ENCODE measurements at places on chromosomes 6 and 20.

DNA sequence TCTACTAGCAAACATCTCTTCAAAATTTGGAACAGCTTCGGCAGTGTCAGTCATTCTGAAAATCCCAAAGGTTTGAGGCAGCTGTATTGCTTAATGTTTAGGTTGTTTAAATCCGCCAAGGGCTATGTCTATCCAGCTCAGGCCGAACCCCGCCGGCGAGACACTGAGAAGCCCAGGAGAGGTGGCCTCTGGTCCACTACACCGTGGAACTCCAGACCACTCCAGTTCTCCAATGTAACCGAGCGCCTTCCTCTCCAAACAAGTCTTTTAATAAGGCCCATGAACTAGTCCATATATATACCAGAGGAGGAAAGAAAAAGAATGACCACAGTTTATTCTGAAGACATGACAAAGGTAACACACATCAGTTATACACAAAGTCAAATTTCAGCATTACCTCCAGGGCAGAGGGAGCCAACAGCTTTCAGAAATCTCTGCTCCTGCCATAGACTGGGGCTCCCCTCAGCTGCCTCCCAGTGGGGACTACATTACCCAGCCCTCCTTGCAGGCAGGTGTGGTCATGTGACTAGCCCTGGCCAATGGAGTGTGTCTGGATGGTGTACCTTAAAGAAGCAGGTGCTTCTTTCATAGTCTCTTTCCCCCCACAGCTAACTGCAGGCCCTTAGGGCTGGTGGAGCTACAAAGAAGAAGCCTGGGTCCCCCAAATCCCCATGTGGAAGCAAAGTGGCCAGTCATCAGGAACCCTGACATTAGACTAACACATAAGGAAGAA lies at the start of gene RAMACL:
Gene RAMACL (minus strand): TSS at position 255 of the 733 bp plus-strand sequence. CDS start 201 bp downstream, at position 54.
- no peak for DNase-seq

DNA sequence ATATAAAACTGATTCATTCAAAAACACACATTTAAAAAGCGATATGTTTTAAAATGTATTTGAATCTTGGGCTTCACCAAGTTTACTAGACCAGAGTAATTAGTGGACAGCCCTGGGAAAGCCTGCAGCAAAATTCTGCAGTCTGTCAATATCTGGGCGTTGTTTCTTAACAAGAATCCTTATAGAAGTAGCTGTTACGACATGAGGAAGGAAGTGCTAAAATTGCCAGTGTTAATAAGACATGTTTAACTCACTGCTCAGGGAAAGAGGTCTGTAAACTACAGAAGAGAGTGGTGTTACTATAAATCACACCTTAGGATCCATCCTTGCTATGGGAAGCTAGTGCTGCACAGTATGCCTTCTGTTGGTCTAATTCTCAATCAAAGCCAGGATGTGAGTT lies 120.6 kb downstream of the TBX18 start:
- no peak for DNase-seq

DNA sequence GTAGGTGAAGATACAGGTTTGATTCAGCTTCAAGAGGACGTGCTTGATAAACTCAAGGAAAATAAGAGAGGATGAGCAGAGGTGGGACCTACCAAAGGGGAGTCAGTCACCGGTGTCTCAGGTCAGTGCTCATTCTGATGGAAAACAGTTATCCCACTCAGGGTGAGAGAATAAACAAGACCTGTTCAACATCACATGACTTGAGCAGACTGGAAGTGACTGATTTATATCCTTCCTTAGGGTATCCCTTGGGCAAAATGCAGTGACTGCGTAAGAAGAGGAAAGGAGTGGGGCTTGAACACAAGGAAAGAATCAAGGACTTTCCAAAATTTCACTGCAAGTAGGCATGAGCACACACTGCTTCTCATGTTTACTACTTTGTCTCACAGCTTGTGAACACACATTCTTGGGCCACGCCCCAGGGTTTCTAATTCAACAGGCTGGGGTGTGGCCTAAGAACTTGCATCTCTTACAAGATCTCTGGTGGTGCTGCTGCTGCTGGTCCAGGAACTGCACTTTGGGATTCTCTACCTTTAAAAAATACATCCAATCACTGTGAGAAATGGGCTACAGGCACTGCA lies 11.6 kb downstream of the CST3 start:
- no peak for DNase-seq

GRCh38 chr6:148819852-148820251 lies 73.0 kb downstream of the UST start:
- no peak for DNase-seq

GRCh38 chr6:99282479-99283062 lies 66.9 kb downstream of the FAXC start:
- DNase-seq = no peak

DNA sequence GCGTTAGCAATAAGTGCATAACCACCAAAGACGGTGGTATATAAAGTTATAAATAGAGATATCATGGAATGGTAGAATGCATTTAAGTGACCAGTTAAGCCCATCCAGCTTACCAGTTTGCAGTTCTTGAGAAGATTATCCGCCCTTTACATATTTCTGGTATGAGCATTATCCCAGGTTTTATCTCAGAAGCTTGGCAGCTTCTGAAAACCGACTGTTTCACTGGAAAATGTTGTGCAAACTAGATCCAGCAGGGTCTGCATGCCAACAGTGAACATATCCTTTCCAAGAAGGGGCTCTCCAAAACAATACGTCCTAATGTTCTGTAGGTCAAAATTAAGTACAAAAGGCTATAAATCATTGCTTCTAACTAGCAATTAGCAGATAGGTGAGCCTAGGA lies 29.5 kb upstream of the SHLD1 start:
- no peak for DNase-seq

- no peak for DNase-seq
Measured at GRCh38 chr20:48178633-48179032, 393.4 kb upstream of the SULF2 start.

- no peak for DNase-seq
Measured at GRCh38 chr20:40325006-40325568, 363.9 kb downstream of the MAFB start.

- DNase-seq = no peak
Measured at GRCh38 chr6:167925026-167925425, 72.4 kb upstream of the KIF25 start.

DNA sequence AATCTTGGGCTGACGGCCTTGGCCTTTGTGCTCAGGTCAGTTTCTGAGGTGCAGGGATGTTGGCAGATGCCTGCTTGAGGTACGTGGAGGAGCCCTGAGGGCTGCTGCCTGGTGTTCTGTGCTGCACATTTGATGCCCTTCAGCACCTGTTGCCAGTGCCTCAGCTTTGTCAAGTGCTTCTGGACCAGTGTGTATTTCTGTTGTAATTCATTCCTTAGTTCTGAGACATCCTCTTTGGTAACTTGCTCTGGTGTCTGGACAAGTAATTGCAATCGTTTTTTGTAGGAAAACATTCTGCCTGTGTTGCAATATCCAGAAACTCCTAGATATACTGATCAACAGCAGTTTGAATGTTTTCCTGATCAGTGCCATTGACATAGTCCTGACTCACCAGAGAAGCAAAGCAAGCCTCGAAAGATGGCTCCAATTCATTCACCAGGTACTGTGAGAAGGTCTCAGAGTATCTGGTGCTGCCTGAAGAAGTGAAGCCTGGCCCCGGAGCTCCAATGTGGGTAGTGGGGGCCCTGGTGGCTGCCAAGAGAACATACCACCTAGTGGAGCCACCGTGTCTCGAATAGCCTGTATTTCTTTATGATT lies 26.7 kb downstream of the ZNF337 start:
- no peak for DNase-seq

DNA sequence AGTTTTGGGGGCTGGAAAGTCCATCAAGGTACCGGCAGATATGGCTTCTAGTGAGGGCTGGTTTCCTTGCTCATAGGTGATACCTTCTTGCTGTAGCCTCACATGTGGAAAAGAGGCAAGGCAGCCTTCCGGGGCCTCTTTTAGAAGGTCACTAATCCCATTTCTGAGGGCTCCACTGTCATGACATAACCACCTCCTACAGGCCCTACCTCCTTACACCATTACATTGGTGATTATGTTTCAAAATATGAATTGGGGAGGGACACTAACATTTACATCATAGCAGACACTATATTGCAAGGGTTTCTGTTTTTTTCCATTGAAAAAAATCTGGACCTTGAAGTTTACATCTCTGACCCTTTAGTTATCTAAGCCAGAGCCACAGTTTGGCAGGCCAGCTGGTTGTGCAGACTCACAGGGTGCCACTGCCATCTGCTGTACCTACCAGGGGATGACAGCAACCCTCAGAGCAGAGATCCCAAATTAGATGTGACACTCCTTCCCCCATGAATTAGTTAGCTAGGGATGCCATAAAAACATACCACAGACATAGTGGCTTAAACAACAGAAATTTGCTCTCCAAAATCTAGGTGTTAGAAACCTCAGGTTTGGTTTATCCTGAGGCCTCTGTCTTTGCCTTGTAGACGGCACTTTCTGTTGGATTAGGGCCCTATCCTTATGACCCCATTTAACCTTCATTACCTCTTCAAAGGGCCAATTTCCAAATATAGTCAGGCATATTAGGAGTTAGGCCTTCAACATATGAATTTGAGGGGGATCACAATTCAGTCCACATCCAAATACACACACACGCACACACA lies 166.4 kb upstream of the RNF217 start:
- DNase-seq = peak; percentile 11

DNA sequence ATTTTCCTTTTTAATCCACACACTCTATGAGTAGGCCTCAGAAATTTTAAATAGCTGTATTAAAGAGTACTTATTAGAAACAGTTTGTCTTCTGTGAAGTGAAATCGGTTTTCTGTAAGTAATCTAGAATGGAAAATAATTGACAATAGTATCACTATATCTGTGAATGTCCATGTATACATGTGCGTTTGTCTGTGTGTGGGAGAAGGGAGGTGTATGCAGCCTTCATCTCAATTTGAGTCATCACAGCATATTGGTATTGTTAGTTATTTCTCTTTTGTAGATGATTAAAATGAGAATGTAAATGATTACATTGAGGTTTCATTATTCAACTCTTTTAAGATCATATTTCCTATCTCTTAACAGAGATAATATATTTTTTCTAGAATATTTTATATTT lies 206.0 kb downstream of the EYS start:
- DNase-seq = no peak

DNA sequence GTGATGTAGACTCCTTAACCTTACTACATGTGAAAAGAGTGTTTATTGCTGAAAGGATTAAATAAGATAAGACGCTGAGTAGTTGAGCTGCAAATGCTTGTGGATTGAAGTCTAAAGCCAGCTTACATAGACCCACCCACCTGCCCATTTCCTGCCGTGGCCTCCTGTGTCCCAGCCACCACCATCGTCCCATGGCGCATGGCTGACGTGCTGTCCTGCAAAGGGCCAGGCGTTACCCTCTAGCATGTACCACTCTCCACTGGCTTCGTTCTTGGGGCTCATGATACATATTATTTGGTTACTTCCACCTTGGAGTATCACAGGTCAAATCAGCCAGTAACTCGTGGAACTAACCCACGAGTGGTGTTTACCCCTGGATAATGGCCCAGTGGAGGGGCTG lies 181.8 kb downstream of the CDH4 start:
- no peak for DNase-seq

GRCh38 chr6:73157870-73158269 lies 67.4 kb downstream of the KHDC1L start:
- no peak for DNase-seq

DNA sequence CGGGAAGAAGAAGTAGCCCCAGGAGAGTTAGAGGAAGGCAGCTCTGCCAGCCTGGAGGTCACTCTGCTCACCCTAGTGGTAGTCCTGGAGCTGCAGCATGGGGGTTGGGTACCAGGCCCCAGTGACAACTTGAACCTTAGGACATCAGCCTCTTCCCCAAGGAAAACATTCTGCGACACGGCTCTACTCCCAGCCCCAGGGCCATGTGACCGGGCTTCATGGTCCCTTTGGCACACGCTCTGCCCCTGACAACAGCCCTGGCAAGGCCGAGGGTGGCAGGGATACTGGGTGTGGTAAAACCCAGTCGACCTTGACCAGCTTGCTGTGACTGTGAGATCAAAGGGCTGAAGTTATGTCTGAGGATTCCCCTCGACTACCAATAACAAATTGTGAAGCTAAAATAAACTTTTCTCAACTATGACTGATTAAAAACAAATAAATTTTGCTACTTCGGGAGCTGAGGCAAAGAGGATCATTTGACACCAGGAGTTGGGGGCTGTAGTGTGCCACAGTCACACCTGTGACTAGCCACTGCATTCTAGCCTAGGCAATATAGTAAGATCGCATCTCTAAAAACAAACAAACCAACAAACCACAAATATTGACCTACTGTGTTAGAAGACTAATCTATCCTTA lies 24.4 kb upstream of the ARID1B start:
- no peak for DNase-seq

DNA sequence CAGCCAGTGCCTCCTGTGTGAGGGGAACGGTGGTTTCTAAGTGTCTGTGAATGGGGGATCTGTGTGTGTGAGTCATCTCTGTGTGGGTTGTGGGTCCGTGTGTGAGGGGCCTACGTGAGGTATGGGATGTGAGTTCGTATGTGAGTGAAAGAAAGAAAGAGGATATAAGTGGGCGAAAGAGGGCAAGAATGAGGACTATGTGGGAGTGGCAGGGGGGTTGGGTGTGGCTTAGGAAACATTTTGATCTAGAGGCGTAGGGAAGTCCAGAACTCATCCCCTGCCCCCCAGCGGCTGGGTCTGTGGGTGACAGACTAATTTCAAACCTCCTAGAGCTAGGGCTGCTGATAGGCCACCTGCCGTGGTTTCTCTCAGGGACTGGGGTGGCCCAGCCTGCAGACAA lies 35.5 kb downstream of the DHX35 start:
- DNase-seq = no peak

DNA sequence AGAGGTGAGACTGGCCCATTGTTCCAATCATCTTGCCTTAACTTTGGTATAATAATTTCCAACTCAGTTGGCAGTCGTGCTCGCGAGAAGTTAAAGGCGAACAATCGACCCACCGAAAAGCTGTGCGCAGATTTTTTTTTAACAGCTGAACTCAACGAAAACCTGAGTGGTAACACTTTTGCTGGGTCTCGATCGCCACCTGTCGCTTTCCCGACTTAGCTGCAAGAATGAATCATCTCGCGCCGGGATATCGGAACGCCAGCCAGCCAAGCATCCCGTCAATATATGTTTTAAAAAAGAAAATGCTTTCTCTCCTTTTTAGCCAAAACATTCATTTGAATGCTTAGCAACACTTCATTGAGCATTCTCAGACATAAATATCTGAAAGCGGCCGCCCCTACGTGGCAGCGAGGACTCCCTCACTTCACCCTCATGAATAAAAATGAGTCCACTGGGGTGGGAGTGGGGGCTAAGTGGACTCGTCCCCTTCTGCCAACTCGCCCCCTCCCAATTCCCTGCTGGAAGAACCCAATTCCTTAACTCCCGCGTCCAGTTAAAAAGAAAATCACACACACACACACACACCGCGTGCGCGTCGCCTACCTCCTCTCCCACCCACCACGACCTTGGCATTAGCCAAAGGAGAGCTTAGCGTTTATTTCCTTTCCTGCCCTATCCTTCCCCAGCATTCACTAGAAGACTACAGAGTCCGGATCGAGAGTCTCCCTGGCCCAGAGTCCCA lies 1.5 kb downstream of the COL12A1 start:
- peak; percentile 49 for DNase-seq

DNA sequence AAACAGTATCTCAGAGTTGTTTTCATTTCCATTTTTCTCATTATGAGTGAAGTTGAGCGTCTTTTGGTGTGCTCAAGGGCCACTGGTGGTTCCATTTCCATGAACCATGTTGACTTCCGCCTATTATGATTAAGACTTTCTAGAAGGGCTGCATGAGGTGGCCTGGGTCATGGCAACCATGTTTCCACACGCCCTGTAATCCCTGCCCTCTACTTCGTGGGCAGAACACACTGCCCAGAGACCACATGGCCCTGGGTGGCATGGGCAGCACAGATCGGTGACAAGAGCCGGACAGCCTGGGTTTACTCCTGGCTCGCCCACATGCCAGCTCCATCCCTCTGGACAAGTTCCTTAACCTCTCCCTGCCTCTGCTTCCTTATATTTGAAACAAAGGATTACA lies 14.8 kb downstream of the PRPH2 start:
- DNase-seq = no peak
